CD4-positive, CD25-positive, alpha-beta regulatory T cell (primary cell): ENCODE measurements at places on chromosomes 16 and 17.

- no peak for DNase-seq
Measured at GRCh38 chr17:16044487-16044886, 44.9 kb downstream of the TTC19 start.

- no peak for DNase-seq
Measured at GRCh38 chr17:51739245-51739886, 419.1 kb downstream of the CA10 start.

DNA sequence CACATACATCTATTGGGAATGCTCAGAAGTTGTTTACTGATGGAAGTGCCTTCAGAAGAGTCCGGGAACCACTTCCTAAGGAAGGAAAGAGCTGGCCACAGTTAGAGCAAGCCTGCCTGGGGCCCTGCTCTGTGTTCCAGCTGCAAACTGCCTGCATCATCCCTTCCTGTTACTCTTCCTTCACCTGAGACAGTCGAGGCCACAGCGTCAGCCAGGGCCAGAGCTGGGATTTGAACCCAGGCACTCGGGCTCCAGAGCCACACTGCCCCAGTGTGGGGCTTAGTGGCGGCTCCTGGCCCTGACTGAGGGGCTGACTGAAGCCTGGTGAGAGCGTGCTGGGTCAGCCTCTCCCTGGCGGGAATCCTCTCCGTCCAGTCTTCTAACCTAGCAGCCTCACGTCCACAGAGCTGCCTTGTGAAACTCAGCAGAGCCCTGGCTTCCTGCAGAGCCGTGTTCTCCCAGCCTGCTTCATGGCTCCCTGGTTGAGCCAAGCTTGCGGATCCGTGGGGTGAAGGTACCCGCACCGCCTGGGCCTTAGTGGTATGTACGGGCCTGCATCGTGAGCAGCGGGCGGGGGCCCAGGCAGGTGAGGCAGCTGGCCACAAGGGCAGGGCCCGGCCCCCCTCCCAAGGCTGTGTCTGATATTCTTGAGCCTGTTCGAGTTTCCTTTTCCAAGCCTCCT lies 4.6 kb upstream of the C17orf99 start:
- DNase-seq, result no peak

GRCh38 chr17:4195306-4195705 lies 52.3 kb downstream of the CYB5D2 start:
- DNase-seq, result no peak

DNA sequence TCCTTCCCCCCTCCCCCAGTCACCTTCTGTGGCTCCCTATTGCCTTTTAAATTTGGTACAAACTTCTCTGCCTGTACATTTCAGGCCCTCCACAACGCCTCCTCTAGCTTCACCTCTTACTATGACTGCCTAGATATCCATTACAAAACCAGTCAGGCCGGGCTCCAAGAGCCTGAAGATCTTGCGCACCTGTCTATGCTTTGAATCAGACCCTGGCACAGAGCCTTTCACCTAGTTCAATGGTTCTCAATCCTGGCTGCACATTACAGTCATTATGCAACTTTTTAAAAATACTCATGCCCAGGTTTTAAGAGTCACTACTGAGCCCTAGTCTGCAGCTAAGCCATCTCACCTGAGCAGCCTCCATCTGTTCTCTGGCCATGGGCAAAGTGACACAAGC lies 1.6 kb upstream of the GAS7 start:
- DNase-seq, result no peak

DNA sequence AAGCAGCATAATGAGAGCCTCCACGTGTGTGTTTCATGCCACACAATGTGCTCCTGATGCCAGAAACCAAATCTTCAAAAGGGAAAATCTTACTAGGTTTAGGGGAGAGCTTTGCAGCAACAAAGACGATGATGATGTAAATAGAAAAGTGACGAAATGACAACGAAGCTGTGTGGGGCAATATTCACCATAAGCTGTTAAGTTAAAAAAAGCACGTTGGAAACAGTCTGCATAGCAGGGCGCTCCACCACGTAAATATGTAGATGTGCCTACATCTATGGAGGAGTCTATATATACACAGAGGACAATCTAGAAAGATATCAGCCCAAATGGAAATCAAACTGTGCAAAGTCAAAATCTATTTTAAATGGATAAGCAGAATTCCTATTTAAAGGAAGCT lies 61.0 kb downstream of the RPH3AL start:
- no peak for DNase-seq

DNA sequence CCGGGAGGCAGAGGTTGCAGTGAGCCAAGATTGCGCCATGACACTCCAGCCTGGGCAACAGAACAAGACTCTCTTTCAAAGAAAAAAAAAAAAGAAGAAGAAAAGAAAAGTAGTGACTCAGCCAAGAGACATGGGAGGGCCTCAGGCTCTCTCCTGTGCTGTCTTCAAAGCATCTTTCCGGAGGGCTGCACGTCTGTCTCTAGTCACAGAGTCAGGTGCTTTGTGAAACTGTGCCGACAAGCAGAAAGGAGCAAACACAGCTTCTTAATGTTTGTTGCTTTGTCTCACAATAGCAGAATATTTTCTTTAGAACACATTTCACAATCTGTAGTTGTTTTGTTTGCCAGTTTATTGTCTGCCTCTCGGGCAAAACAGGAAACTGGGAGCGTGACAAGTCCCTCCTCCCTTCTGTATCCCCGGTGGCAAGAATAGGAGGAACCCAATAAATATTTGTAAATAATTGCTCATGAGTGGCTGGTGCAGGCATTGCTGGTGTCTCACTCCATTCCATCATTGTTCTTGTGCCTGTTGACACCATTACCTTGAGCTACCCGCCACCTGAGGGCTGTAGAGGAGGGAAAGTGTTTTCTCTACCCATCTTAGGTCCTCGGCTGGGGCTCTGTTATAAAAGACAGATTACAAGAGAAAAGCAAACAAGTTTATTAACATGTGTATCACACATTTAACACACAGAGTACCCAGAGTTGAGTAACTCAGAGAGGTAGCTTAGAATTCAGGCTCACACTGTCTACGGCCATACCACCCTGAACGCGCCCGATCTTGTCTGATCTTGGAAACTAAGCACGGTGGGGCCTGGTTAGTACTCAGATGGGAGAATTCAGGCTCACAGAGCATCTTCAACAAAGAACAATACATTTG lies 5.5 kb downstream of the GAST start:
- DNase-seq, result no peak

DNA sequence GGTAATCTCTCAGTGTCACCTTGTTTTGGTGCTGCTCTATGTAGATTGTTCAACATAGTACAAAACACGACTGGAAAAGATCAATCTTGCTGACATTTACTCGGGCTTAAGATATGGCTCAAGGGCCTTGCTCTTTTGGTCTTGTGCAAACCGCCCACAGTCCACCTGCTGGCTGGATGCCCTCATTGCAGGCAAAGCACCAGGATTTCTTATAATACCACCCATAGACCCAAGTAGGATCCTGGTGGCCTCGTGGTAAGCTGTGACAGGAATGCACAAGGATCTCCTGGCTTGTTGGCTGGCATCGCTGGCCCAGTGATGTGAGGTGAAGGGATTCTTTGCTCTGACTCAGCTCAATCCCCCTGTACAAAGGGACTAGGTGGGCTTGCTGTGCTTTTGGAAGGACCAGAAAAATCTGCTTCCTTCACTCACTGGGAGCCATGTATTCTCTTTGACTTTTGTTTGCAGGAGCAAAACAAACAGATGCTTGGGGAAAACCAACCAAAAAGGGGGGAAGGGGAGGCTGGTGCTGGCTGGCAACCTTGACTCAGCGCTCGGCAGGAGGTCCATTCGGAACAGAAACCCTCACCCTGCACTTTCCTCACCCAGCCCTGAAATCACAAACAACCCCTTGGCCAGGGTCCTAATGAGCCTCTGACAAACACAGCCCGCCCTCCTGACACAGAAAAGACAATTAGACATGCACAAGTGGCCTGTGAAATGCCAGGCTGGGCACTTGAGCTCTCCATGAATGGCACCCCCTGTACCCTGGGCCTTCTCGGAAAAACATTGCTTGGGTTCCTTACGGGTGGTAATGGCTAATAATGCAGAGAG lies 36.6 kb upstream of the MED9 start:
- DNase-seq, result peak; percentile 72

- no peak for DNase-seq
Measured at GRCh38 chr17:2571523-2572303, 21.7 kb upstream of the PAFAH1B1 start.

GRCh38 chr16:71501547-71501946 lies 12.4 kb upstream of the ZNF19 start:
- no peak for DNase-seq

DNA sequence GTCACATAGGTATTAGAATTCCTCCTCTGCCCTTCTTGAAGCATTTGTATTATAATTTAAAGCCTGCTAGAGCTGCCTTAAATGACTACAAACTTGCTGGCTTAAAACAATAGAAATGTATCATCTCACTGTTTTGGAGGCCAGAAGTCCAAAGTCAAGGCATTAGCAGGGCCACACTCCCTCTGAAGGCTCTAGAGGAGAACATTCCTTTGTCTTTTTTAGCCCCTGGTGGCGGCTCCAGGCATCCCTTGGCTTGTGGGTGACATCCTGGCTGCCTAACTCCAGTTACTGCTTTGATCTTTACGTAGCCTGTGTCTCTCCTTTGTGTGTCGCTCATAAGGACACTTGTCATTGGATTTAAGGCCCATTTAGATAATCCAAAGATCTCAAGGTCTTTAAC lies 186.6 kb upstream of the SALL1 start:
- DNase-seq, result no peak

DNA sequence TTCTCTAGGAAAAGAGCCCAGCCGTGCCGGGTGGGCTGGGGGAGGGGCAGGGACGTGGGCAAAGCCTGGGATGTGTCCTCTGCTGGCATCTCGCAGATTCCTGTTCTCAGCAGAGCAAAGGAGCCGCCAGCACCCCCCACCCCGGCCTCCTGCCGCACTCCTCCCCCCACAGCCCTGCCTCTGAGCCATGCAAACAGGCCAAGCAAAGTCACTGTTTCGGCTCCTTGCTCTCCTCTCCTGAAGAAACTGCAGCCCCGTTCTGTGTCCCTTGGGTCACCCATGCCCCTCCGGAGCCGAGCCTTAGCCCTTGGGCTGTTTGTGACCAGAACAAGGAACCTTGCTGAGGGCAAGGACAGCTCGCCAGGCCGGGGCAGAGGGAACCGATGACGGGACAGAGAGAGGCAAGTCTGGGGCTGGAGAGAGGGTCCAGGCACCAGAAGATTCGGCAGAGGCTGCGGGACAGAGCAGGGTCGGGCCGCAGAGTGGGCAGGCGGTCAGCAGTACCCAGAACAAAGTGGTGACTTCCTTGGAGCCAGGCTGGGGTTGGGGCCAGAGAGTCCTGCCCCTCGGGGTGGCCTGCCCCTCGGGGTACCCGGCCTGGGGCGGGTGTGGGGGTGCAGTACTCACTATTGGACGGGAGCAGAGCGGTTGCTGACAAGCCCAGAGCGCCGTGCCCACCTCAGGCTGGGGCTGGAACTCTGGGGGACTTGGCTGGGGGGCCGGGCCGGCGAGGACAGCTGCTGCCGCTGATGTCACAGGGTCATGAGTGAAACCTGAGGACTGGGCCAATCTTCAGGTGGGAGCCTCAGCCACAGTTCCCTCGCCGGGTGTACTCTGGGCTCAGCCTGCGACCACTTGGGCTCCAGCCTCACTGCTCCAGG lies 9.2 kb upstream of the PRR29 start:
- DNase-seq, result no peak

- DNase-seq, result no peak
Measured at GRCh38 chr16:83392743-83393142, 415.0 kb upstream of the HSBP1 start.
